ENCODE measurements at places on chromosomes 3 and 15.

DNA sequence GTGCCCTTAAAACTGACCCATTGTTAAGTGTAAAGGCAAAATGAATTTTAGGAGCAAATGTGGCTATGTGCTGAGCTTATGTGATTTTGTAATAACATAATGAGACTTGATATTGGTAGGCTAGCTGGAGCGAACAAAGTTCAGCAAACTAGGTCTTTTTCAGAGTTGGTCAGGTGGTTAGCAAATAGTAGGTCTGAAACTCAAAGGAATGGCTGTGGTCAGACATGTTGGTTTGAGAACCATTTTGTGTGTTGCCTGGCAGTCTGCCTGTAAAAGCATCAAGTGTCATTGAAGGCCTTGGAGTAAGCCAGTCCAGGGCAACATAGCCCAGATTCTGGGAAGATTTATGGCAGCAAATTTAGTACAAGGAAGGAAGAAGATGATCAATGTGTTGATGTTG is 16.4 kb downstream of the FBXO22 start:
- DNase-seq = no peak

DNA sequence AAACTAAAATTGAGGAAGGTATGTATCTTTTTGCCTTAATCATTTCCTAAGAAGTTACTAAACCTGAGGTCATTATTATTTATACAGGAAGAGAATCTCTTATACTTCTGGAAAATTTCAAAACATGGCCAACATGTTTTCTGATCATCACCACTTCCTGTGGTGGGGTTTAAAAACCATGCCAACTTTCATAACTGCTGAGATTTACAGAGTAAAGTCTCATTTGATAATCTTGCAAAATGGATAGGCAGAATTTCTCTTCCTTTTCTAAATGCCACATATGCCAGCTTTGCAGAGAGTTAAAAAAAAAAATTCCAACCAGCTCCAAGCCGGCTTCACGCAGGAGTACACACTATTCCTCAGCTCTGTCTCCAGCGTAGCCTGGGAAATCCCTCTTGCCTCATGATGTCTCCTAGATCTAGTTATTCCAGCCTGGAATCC is 124.3 kb upstream of the SPRED1 start:
- no peak for DNase-seq

GRCh38 chr15:52855157-52855556 is 65.0 kb upstream of the ONECUT1 start:
- no peak for DNase-seq

DNA sequence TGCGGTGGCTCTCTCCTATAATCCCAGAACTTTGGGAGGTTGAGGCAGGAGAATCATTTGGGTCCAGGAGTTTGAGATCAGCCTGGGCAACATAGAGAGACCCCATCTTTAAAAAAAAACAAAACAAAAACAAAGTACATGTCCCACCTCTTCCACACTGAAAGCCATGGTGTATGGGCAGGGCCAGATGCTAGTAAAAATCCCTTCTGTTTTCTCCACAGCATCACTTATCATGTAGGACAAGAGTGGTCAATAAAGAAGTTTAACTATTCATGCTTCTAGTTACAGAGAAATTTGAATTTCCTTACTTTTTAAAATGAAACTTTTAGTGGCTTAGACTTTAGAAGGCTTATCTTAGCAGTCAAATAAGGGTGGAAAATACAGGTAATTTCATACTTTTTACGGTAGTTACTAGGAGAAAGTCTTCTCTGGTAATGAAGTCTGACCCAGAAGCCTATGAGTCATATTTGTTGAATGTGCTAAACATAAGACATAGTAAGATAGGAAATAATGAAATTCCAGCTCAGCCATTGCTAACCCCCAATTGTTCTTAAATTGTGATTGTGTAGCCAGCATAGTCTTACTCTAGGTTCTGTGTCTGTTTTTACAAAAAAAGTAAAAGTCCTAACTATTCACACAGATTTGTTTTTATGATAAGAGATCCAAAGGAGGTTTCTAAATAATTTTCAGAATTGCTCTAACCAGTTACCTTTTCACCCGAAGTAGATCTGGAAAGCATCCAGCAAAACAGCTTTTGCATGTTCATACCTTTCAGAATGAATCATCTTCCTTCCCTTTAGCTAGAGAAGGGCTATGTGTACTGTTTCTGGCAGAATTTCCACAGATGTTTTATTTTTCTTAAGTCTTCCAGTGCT is 16.4 kb upstream of the ZNF609 start:
- DNase-seq = no peak

GRCh38 chr3:131903988-131904415 is 130.8 kb downstream of the CPNE4 start:
- DNase-seq = no peak
